ENCODE measurements at places on chromosomes 16 and 17.

DNA sequence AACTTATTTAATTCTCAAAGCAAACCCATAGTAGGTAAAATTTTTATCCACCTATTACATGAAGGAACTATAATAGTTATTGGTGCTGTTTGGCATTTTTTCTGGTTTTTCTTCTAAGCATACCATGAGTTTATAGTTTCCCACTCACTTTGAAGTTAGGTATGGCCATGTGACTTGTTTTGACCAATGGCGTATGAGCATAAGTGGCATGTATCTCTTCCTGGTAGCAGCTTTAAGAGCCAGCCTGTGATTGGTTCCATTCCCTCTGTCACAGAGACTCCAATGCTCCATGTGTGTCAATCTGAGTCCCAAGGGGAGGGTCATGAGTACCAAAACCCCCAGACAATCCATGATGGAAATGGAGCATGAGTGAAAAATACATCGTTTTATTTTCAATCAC, 282.9 kb upstream of the N4BP1 start:
- no peak for DNase-seq

DNA sequence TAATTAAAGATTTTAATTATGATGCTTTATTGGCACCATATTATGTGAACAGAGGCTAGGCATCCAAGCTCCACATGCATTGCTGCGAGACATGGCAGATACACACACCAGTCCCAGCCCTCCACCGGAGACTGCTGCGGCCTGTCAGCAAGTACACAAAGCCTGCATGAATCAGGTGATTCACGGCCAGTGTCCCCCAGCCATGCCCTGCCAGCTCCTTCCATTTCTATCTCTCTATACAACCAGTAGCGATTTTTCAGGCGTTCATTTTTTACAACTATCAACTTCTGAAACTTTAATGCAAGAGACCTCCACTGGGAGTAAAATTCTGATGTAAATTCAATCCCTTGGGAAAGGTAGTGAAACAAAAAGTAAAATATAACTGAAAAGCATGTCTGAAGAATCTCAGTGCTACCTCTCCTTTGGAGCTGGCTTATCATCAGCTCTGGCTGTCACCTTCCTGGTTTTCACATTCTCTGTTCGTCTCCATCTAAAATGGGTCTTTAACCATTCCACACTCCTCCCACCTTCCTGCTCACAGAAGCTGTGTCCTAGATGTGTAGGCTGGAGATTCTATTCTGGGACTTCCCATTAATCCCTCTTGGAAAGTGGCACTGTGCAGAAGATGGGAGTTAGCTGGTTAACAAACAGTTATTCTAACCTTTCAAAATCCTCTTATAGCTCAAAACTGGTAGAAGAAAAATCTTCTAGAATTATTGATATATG, 32.2 kb downstream of the HS3ST3A1 start:
- DNase-seq, result no peak

- peak; percentile 68 for DNase-seq
Observed at GRCh38 chr17:20206591-20206990, 197.4 kb downstream of the SPECC1 start.

- no peak for DNase-seq
Observed at GRCh38 chr17:78759203-78759968, 22.7 kb downstream of the CYTH1 start.

DNA sequence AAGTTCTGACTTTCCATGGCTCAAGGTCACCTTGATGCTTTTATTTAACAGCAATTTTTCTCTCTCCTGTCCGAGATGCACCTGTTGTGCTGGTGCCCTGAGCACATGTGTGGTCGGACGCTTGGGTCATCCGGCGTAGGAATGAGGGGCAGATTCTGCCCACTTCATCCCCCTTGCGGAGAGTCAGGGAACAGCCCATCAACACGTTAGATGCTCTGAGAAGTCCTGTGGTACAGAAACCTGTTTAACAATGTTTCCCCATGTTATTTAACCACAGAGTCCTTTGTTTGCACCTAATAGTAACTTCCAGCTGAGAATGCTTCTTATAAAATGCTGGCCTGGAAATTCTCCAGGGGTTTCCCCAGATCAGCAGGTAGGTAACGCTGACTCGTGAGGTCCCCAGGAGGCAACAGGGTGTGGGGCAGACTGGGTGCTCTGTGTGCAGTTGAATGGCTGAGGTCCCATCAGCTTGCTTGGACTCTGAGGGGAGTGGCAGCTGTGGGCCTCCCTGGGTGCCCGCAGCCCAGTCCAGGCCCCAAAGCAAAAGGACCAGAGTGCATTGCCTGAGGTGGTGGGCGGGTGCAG, 17.8 kb downstream of the DOC2B start:
- DNase-seq, result no peak

- DNase-seq, result no peak
Observed at GRCh38 chr17:65593855-65594845, 32.7 kb upstream of the AXIN2 start.

GRCh38 chr17:56171186-56171959, 18.1 kb downstream of the ANKFN1 start:
- DNase-seq, result no peak

- DNase-seq, result no peak
Observed at GRCh38 chr17:7478276-7479212, 887 bp downstream of the ZBTB4 start.

Data from HS-27A (cell line).